Fibroblast of skin of right quadriceps (primary cell): ENCODE measurements at places on chromosomes 6 and 20.
A peak's percentile ranks its signal among the peaks of the same experiment; 100 is the strongest.

DNA sequence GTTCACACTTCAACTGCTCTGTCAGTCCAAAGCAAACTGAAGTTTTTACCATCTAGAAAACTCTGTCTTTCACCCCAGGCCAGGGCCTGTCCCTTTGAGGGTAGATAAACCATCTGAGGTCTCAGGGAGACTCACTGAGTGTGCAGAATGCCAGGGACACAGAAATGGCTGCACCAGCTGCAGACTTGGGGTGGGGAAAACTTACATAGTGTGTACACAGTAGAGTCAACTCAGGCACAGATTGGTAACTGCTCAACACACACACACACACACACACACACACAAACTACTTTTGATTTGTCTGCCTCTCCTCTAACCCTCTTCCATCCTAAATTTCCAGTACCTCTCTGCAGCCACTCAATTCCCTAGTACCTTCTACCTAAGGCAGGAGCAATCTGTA lies 374.9 kb upstream of the JAG1 start:
- DNase-seq: no peak

- peak; percentile 38 for DNase-seq
Observed at GRCh38 chr6:117531346-117531745, 48.9 kb downstream of the DCBLD1 start.

- peak; percentile 93 for DNase-seq
Observed at GRCh38 chr6:52595000-52595795, 18.3 kb upstream of the TRAM2 start.

DNA sequence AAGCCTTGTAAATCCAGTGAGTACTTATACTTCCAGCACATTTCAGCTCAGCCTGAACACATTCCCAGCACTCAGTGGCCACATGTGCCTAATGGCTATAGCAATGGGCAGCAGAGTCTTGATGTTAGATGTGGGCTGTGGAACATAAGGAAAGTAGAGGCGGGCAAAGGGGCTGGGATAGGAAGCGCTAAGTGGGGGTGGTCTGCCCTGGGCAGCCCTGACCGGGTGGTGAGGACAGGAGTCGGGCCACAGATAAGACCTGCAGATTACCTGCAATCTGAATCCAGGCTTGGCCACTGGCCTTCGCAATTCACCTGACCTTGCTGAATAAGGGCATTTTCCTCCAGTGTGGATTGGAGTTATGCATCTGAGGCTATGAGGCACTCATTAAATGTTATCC lies 11.1 kb upstream of the HMGA1 start:
- no peak for DNase-seq

DNA sequence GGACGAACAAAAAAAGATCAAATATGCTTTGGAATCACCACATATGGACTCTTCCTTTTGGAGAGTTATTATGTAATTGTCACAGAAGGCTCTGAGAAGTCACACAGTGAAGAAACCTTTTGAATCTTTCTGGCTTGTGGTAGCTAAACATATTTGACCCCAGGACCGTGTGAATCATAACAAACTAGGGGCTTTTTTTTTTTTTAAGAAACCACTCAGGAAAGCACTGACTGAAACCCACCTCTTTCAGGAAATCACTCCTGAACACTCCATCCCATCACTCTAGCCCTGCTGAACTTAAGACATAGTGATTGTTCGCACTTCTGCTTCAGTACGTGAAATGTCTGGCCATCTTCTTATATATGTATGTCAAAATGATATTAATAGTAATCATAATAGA lies 495.9 kb upstream of the ARID1B start:
- DNase-seq: no peak

- DNase-seq: no peak
Observed at GRCh38 chr20:57610261-57610952, 9.8 kb downstream of the ZBP1 start.

- DNase-seq: no peak
Observed at GRCh38 chr6:11855743-11856142, 77.1 kb upstream of the ADTRP start.

- DNase-seq: no peak
Observed at GRCh38 chr6:125022391-125022989, 60.3 kb downstream of the RNF217 start.

DNA sequence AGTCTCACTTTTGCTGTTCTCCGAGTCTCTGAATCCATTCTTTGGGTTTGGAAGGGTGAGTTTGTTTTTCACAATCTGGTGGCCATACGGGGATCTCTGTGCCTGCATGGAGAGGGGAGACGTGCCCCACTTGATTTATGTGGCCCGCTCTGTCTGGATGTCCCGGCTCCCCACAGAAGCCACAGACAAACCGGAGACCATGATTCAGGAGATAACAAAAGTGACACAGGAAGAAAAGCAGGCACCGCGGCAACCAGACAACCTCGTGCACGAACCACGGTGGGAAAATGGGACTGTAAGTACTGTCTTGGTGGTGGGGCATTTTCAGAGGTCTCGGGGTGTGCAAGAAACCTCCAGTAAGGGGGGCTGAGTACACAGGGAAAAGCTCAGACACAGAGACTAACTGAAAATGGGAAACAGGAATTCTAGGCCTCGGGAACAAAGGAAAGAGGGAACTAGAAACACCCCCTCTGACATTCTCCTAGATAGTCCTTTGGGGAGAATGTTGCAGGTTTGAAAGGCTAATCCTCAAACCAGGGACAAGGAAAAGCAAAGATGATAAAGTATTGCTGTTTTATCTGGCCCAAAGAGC lies 22.1 kb upstream of the ZNF318 start:
- DNase-seq: peak; percentile 22

GRCh38 chr6:12298995-12299394 lies 8.8 kb downstream of the EDN1 start:
- DNase-seq: no peak

GRCh38 chr6:87723170-87724078 lies 21.4 kb upstream of the AKIRIN2 start:
- DNase-seq: peak; percentile 90

GRCh38 chr6:335572-335971 lies 43.3 kb downstream of the DUSP22 start:
- no peak for DNase-seq
